ENCODE measurements at places on chromosomes 13 and 19. TPM values are rescaled to one million over a fixed set of nuclear protein-coding genes. Genes with fewer than 3 reads are reported as not detected.

MCF2L gene
- total RNA-seq: 2.4 TPM

KLHL26 gene
- 4.3 TPM for total RNA-seq

KISS1R gene
- total RNA-seq: not detected

TIMM29 gene
- 38.3 TPM for total RNA-seq

KRI1 gene
- 7.7 TPM for total RNA-seq

MTRF1 gene
- total RNA-seq: 6.0 TPM

A1BG gene
- total RNA-seq: 11.8 TPM

ZNF793 gene
- 1.1 TPM for total RNA-seq

C19orf25 gene
- 36.0 TPM for total RNA-seq

ARHGAP33 gene
- 5.0 TPM for total RNA-seq

CEACAM3 gene
- total RNA-seq: not detected

ADPRHL1 gene
- 1.3 TPM for total RNA-seq

SBK2 gene
- not detected for total RNA-seq

INTS6 gene
- total RNA-seq: 22.9 TPM

LYPD3 gene
- total RNA-seq: not detected

ZNF285 gene
- total RNA-seq: 3.1 TPM

VSTM2B gene
- not detected for total RNA-seq

ZNF653 gene
- total RNA-seq: 5.0 TPM

PSG3 gene
- 0.29 TPM for total RNA-seq

NBEA gene
- total RNA-seq: 4.1 TPM

ZNF439 gene
- 2.8 TPM for total RNA-seq

SIGLEC12 gene
- total RNA-seq: not detected

STXBP2 gene
- total RNA-seq: 33.4 TPM

FXYD3 gene
- total RNA-seq: not detected

COX7A1 gene
- 4.8 TPM for total RNA-seq

KANK2 gene
- 86.8 TPM for total RNA-seq

PLK5 gene
- not detected for total RNA-seq

DHPS gene
- 87.5 TPM for total RNA-seq

MCEMP1 gene
- not detected for total RNA-seq

CEACAM7 gene
- total RNA-seq: not detected

ZNF473 gene
- total RNA-seq: 9.4 TPM

URAD gene
- total RNA-seq: not detected

CHAMP1 gene
- 20.0 TPM for total RNA-seq

SPACA7 gene
- not detected for total RNA-seq

MISP3 gene
- total RNA-seq: 0.41 TPM

KATNAL1 gene
- 22.2 TPM for total RNA-seq

SMIM24 gene
- total RNA-seq: not detected

IGFLR1 gene
- 4.3 TPM for total RNA-seq

SIGLEC11 gene
- total RNA-seq: not detected

ZNF112 gene
- total RNA-seq: 4.1 TPM

VMAC gene
- 3.2 TPM for total RNA-seq

ZNF615 gene
- 6.1 TPM for total RNA-seq

GPC6 gene
- 11.0 TPM for total RNA-seq

DENND1C gene
- not detected for total RNA-seq

GPR12 gene
- not detected for total RNA-seq

EXOC3L2 gene
- total RNA-seq: 9.3 TPM

KLK7 gene
- total RNA-seq: not detected

FPR1 gene
- total RNA-seq: not detected

Measured in glomerular endothelial cell (primary cell).